ENCODE measurements at places on chromosomes 16 and 17.

- no peak for DNase-seq
Observed at GRCh38 chr17:18965530-18966236, 13.7 kb downstream of the SLC5A10 start.

DNA sequence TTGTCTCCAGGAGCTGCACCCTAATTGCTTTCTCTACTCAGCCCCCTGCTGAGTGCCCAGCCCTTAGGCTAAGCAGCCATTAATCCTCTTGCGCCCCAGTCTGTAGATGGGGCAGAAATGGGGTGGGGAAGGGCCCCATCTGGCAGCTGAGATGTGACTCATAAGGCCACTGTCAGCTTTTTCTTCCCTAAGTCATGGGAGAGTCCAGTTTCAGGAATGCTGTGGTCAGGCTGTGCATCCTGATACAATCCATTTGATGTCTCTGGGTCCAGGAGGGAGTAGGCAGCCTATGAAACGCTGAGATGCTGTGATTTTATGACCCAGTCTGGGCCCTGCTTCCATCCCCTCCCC is 12.3 kb downstream of the PLXDC1 start:
- DNase-seq: no peak

DNA sequence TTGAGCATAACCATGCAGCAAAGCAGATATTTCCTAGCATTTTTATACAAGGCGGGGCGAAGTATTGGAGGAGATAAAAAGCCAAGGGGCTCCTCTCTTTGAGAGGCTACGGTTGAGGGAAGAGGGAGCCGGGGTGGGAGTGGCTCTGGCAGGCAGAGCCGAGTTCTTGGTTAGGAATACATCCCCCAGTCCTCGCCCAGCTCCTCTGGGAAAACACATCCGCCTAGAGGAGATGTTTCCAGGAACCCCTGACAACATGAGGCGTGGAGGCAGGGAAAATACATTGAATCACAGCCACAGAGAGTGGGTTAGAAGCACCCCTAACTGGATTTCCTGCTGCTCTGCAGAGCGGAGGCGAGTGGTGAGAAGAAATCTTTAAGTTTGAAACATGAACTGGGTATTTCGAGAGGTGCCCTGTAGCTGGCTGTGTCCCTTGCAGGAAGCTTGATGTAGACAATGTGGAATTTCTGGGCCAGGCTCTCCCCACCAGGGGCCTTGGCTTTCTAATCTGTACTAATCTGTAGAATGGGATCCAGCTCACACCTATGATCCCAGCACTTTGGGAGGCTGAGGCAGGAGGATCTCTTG is 27.3 kb downstream of the TTYH2 start:
- no peak for DNase-seq

DNA sequence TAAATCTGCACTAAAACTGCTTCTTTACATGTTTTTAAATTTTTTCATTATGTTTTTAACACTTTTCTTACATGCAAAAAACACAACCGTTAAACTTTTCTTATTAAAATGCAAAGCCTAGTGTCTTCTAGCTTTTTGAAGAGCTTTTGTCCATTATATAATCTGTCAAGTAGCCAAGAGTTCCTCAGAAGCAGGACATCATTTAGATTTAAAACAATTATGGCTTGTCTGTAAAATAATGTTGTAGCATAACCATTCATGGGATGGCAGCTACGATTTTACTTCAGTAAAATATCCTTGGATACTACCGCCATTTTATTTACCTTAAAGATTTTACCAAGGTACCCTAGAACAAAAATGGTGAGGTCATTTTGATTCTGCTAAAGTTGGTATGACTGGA is 2.8 kb downstream of the OMG start:
- no peak for DNase-seq

DNA sequence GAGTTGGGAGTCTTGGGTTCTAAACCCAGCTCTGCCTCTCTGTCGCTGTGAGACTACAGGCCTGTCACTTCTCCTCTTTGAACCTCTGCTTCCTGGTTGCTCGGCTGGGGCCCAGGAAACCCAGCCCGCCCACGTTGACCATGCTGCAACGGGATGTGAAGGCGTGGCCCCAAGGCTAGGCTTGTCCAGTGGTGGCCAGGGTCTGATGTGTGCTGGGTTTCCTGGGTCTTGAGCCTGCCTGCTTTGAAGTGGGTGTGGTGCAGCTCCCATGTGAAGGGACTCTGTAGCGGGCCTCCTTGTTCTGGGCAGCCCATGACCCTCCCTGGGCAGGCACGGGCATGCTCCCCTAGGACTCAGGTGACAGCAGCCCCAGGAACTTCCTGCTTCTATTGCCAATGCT is 82.3 kb downstream of the SDR42E1 start:
- no peak for DNase-seq

DNA sequence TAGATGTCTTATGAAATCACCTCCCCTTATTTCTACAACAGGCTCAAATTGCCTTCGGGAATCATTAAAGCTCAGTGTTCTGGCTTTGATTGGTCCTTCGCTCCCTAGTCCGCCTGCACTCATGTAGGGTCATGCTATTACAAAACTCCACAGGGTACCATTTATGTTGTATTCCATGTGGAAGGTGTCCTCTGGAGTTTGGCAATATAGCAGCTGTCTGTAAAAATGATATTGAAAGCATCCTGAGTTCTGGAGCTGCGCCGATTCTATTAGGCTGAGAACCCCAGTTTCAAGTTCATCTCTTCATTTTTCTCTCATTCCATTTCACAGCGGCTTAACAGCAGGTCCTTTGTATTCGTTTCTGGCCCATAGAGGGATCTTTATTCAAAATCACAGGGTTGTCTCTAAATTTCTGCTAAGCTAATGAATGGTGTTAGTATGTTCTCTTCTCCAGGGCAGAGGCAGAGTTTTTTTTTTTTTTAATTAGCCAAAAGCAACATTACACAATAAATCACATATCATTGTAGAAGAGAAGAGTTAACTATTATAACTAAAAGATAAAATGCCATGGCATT is 71.9 kb upstream of the TEKT1 start:
- DNase-seq: no peak

DNA sequence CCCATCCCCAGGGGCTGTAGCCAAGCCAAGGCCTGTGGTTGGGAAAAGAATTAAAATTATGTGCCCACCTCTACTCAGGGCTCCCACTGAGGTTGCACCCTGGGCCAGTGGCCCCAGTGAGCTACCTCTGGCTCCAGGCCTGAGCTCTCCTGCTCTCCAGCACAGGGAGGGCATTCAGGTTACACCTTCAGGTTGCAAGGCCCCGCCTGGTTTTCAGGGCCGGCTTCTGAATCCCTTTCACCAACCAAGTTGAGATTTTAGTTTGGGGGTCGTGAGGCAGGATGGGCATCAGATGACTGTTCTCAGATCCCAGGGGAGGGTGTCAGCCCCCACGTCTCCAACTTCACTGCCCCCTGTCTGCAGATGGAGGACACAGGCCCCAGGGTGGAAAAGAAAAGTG is 8.0 kb upstream of the KATNB1 start:
- no peak for DNase-seq

- no peak for DNase-seq
Observed at GRCh38 chr17:82103553-82104451, 5.8 kb upstream of the FASN start.

DNA sequence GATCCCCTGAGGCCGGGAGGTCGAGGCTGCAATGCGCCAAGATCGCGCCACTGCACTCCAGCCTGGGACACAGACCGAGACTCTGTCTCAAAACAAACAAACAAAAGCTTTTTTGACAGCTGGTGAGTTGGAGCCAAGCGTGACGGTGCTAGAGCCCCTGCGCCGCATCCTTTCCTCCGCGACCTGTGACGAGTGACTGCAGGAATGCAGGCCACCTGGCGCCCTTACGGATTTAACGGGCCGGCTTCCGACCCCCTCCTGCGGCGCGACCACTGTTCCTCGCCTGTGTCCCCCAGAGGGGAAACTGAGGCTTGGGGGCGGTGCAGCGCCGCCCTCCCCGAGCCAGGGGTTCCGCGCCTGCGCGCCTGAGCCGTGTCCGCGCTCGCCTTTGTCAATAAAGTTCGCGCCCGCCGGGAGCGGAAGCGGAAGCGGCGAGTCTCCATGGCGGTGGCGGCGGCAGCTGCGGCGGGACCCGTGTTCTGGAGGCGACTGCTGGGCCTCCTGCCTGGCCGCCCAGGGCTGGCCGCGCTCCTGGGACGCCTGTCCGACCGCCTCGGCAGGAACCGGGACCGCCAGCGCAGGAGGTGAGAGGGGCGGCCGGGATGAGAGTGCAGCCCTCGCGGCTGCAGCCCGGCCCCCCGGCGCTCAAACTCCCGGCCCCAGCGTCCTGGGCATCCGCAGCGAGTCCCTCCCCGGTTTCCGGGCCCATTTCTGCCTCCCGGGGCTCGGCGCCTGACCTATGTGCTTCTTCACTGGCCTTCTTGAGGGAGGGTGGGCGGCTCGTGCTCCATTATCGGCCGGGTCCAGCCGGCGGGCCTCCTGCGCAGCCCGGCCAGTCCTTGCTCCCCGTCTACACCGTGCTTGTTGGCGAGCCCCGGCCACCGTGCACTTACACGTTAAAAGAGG is at the start of gene PGS1:
Gene PGS1, plus strand, starts transcription at position 425 of the 906 bp plus-strand sequence. Its CDS starts 17 bp downstream, at position 442.
- peak; percentile 82 for DNase-seq

DNA sequence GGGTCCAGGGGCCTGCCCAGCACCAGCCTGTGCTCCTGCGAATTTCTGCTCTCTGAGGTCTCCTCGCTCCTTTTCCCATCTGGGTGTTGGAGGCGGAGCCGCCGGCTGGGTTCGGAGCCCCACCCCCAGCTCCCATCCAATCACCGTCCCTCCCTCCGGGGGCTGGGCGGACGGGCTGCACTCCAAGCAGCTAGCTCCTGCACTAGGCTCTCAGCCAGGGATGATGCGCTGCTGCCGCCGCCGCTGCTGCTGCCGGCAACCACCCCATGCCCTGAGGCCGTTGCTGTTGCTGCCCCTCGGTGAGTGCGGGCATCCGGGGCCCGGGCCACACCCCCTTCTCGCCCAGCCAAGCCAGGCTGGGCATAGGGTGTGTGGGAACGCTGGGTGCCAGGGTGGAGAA is at the start of gene NRN1L:
Gene NRN1L, plus strand, starts transcription at position 202 of the 400 bp plus-strand sequence. Its CDS starts 19 bp downstream, at position 221.
- peak; percentile 51 for DNase-seq

- DNase-seq: no peak
Observed at GRCh38 chr16:46850619-46851555, 19.9 kb upstream of the C16orf87 start.

DNA sequence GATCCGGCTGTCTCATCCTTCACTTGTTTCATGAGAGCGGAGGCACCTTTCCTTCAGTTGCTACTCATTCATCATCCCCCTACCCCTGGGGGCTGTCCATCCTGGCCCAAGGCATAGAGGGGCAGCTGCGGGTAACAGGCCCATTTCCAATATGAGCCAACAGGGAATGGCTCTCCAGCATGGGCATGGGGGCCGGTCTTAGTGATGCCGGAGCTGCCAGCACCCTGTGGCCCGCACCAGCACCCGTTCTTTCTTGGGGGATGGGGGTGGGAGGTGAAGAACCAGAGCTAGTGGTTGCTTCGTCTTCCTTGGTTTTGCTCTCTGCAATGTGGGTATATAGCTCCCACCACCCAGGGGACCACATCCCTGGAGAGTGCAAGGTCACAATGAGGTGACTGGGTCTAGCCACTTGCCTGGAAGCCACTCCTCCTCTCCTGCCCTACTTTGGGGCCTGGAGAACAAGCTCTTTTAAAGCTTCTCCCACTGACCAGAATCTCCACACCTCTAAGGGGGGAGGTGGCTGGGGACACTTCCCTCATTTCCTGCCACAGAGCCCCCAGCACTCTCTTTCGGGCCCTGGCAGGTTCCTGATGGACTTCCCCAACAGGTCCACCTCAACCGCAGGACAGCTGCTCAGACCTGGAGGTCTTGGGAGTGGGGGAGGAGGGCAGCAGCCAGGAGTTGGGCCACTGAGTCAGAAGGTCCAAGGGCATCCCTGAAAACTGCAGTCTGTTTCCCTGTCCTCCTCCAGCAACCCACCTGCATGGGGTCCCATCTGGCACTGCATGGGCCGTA is 11.9 kb upstream of the TBX2 start:
- DNase-seq: no peak

DNA sequence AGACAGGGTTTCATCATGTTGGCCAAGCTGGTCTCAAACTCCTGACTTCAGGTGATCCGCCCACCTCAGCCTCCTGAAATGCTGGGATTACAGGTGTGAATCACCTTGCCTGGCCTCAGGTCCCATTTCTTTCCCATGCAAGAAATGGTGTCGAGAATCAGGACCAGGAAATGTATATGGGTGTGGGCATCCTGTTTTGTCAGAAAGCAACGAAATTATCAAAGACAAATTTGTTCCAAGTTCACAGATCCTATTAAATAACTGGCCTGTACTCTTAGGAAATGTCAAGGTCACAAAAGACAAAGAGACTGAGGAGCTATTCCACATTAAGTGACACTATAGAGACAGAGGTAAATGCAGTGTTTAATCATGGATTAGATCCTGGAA is 17.1 kb upstream of the ST6GALNAC1 start:
- DNase-seq: no peak

- DNase-seq: no peak
Observed at GRCh38 chr17:31740611-31741082, 118.4 kb downstream of the COPRS start.

DNA sequence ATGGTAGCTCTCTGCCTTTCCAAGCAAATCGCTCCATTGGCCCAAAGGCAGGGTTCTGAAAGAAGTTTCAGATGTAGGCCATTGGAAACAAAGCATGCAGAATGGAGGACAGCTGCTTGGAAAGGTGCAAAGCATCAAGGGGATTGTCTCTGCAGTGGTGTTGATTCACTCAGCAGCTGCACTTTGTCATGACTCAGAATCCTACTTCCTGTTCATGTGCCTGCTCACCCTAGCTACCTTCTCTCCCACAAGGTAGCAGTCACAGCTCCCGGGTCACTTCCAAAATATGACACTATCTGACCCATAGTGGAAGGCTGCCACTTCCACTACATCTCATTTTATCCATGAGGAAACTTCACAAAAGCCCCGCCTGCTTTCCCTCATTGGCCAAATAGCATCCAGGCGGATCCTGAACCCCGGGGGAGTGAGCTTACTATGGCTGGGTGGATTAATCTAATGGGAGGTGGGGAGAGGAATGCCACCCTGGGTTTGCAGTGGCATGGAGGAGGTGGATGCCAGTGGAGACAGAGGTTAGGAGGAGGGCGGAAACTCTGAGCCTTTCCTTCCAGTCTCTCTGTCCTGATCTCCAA is 74.7 kb upstream of the NKD1 start:
- peak; percentile 4 for DNase-seq

- no peak for DNase-seq
Observed at GRCh38 chr16:81216706-81217105, 21.8 kb upstream of the BCO1 start.

DNA sequence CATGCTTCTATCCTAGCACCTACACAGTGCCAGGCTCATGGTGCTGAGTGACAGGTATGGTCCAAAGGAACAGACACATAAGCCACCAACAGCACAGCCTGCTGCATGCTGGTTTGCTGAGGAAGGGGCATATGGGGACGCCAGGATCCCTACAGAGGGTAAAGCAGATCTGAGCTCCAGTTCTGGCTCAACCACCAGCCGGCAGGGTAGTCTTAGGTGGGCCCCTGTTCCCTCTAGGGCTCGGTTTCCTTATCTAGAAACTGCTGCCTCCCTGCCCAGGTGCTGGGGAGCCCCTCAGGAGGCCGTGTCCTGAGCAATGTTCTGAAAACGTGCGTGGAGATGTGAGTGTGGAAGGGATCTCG is 24.2 kb upstream of the MRPS23 start:
- DNase-seq: no peak

GRCh38 chr17:78113804-78114785 is 14.5 kb downstream of the TMC6 start:
- no peak for DNase-seq

GRCh38 chr17:46979147-46979863 is at the start of gene RPRML:
Gene RPRML (minus strand): TSS chr17:46979253. CDS start chr17:46979007, 246 bp downstream.
- DNase-seq: peak; percentile 43

Measured in dermis blood vessel endothelial cell (primary cell).